Activated T-helper 2 cell treated with anti-CD3 and anti-CD28 coated beads, Interferon-gamma antibody, Interleukin-2, Interleukin-4, amounts not matched to agents 10 μg/mL and 5 μg/mL and 100 μg/mL, durations not matched to agents 14 hours and 24 hours and 36 hours (primary cell): ENCODE measurements at places on chromosomes 1 and 21. TPM values are rescaled to one million over a fixed set of nuclear protein-coding genes. Genes with fewer than 3 reads are reported as not detected.

DNA sequence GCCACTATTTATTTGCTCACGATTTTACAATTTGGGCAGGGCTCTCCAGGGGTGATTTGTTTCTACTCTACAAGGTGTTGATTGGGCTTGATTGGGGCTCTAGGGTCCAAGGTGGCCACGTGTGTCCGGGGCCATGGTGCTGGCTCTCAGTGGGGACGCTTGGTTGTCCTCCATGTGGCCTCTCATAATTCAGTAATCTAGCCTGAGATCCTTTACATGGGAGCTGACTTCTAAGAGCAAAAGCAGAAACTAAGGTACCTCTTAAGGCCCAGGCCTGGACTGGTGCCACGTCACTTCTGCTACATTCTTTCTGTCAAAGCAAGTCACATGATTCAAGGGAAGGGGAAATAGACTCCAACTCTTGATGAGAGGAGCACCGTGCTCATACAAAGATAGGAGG lies 8.1 kb upstream of the PSRC1 start:
- H3K27me3 ChIP-seq: peaks cover 30% of the 10 kb centered on the region
- H3K27ac ChIP-seq: no peak overlapping the region
- no peaks in the 10 kb centered on the region for H3K36me3 ChIP-seq
- H3K4me1 ChIP-seq: no peaks in the 10 kb centered on the region
- no peak overlapping the region for H3K4me3 ChIP-seq

The CLK2 gene
- total RNA-seq: 95.7 and 96.8 TPM in 2 replicates

The PUM1 gene
- total RNA-seq: 121 and 125 TPM in 2 replicates

DNA sequence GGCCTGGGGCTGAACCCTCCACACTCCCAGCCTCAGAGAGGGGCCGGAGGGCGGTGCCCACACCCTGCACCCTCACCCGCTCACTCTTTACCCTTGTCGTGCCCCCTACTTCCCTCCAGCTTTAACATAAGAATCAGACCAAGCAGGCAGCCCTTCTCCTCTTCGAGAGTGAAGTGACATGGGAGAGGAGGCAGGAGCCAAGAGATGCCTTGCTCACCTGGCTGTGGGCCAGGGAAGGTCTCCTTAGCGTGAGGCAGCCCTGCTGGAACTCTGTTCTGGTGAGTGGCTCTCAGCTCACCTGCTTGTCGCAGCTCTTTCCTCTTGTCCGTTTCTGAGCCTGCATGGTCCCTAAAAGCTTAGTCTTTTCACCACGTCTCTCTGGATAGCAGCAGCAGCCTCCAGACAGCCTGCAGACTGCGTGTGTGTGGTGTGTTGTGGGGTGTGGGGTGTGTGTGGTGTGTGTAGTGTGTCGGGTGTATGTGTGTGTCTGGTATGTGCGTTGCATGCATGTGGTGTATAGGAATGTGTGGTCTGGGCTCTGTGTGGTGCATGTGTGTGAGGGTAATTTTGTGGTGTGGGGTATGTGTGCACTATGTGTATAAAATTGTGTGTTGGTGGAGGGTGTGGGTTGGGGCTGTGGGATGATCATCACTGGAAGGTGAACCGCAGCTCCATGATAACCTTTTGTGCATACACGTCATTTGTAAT lies 86.7 kb downstream of the CCDC185 start:
- H3K27ac ChIP-seq: no peak overlapping the region
- DNase-seq: no peak
- peaks cover 5% of the 10 kb centered on the region for H3K4me1 ChIP-seq

GRCh38 chr1:57590978-57591377 lies 167.1 kb upstream of the DAB1 start:
- no peaks in the 10 kb centered on the region for H3K27me3 ChIP-seq
- no peak for DNase-seq
- no peak overlapping the region for H3K4me3 ChIP-seq
- no peaks in the 10 kb centered on the region for H3K36me3 ChIP-seq

The FTCD gene
- total RNA-seq: 0.14 and 0.23 TPM in 2 replicates

GRCh38 chr21:16211339-16212303 lies 481.8 kb downstream of the USP25 start:
- H3K4me1 ChIP-seq: no peaks in the 10 kb centered on the region
- no peaks in the 10 kb centered on the region for H3K27me3 ChIP-seq
- DNase-seq: no peak
- no peaks in the 10 kb centered on the region for H3K36me3 ChIP-seq
- H3K4me3 ChIP-seq: no peak overlapping the region
- no peak overlapping the region for H3K27ac ChIP-seq

The PADI4 gene
- not detected in 2 replicates for total RNA-seq

- H3K4me3 ChIP-seq: no peak overlapping the region
- no peaks in the 10 kb centered on the region for H3K27me3 ChIP-seq
- peaks cover 48% of the 10 kb centered on the region for H3K4me1 ChIP-seq
Measured at GRCh38 chr1:181126871-181127587, 38.5 kb downstream of the IER5 start.

GRCh38 chr1:190477762-190478148 lies at the start of gene BRINP3:
TSS of gene BRINP3 (minus strand) at chr1:190477864.
- H3K36me3 ChIP-seq: no peaks in the 10 kb centered on the region
- no peaks in the 10 kb centered on the region for H3K4me1 ChIP-seq
- no peak for DNase-seq
- peaks cover 33% of the 10 kb centered on the region for H3K27me3 ChIP-seq
- H3K27ac ChIP-seq: no peak within 1 kb of the TSS

The LCE3E gene
- total RNA-seq: not detected in 2 replicates
